Central memory CD4-positive, alpha-beta T cell (primary cell): ENCODE measurements at places on chromosomes 4 and X.

DNA sequence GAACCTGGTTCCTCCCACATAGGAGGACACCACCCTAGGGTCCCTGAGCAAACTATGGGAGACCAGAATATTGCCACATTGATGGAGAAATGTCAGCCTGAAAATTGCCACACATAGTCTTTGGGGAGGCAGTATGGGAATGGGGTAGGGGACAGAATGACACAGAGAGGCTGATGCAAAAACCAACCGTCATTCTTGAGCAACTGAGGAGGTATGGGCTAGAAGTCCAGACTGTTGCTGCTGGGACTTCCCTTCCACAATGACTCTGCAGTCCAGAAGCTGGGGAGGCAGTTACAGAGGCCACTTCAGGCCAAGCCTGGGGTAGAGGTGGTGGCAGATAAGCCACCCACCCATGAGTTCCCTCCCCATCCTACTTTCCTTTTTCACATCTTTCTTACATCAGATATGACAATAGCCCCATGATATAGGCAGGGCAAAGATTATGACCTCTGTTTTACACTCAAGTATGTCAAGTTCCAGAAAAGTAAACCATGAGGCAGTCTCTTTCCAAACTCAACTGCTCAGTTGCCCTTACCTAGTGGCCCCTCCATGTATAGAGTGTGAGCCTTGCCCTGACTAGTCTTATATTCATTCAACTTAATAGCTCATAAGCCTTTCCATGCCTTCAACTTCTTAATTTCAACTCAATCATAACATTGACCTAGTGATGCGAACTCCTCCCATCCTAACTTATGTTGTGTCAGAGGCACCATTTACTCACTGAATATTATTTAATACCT lies 41.7 kb downstream of the VSIG4 start:
- DNase-seq, result no peak

DNA sequence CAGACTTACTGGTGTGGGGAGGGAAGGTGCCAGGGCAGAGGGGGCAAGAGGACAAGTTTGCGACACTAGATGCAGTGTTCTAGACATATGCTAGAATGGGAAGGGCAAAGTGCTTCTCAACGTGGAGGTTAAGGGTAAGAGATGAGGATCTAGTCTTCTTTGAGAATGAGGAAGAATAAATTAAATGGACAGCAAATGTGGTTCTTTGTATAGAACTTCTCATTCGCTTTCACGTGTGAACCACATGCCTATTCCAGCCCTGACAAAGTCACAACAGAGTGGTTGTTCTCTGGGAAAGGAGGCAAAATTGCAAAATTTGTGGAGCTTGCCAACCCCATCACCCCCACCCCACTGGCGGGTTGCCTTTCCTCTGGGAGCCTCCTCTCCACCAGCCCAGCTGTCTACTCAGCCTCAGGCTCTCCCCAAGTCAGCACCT lies 1.5 kb upstream of the ANXA5 start:
- no peak for DNase-seq

DNA sequence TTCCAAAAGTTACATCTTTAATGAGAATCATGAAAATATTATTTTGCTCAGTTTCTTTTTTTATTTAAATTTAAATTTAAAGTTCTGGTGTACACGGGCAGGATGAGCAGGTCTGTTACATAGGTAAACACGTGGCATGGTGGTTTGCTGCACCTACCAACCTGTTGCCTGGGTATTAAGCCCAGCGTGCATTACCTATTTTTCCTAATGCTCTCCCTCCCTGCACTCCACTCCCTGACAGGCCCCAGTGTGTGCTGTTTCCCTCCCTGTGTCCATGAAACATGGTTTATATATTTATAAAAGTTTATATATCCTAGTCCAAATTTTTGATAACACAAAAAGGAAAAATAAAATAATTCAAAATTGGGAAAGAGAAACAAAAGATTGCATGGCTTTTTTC lies 4.0 kb downstream of the AFP start:
- no peak for DNase-seq

DNA sequence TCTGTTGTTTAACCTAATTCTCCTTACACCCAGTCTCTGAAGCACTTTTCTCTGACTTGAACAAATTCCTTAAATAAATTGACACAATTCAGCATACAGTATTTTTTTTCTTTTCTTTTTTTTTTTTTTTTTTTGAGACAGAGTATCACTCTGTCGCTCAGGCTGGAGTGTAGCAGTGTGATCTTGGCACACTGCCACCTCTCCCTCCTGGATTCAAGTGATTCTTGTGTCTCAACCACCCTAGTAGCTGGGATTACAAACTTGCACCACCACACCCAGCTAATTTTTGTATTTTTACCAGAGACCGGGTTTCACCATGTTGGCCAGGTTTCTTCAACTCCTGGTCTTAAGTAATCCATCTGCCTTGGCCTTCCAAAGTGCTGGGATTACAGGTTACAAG lies 1498.1 kb upstream of the PCDH10 start:
- DNase-seq, result no peak

GRCh38 chrX:13190051-13190450 lies 129.8 kb downstream of the ATXN3L start:
- no peak for DNase-seq

- no peak for DNase-seq
Measured at GRCh38 chr4:150368667-150369066, 213.3 kb upstream of the MAB21L2 start.

DNA sequence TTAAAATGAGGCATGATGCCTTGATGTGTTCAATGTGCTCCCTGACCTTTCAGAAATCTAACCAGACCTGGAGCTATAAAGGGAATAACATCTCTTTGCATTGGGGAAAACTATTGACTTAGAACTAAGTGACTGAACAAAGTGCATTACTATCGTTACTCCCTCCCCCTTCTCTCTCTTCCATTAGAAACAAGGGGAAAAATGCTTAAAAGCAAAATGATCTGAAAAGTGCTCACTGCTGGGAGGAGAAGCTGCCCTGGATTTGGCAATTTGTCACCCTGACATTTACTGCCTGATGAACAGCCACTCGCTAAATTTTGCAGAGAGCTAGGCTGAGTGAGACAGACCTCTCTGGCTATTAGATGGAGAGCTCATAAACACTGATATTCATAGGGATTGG lies 48.6 kb upstream of the PARM1 start:
- DNase-seq, result no peak

DNA sequence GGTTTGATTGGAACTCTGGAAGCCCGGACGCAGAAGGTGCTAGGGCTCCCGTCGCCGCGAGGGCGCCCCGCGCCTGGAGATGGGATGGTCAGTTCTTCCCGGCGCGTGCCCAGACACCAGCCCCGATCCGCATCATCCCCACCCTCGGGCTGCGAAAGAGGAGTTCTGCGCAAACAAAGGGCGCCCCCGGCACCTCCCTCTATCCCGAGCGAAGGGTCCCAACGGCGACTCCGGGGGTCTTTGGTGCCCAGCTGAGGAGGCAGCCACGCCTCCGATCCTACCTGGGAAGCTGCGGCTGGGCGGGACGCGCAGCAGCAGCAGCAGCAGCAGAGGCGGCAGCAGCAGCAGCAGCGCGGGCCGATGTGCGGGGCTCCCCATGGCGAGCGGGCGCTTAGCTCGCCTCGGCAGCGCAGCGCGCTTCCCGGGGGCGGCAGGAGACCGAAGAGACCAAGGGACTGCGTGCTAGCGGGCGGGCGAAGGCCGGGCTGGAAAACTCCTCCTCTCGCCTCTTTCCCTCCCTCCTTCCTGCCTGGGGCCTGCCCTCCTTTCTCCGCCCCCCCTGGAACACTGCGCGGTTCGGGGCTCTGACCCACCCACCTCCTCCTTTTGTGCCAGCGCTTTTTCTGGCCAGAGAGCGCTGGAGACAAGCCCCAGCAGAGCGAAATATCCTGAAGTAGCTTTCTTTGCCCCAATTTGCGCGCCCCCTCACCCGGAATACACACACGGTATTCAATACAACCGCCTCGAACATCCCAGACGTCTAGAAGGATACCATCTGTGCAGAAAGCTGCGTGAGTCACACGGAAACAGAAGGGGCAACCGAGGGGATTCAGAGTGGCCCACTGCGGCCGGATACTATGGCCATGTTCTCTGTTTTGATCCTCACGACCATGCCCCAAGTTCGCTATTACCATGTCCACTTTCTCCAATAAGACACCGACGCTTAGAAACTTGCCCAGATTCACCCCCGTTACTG lies at the start of gene SRPX:
Gene SRPX (minus strand): TSS at position 457 of the 976 bp plus-strand sequence. CDS start 79 bp downstream, at position 378.
- DNase-seq, result no peak

DNA sequence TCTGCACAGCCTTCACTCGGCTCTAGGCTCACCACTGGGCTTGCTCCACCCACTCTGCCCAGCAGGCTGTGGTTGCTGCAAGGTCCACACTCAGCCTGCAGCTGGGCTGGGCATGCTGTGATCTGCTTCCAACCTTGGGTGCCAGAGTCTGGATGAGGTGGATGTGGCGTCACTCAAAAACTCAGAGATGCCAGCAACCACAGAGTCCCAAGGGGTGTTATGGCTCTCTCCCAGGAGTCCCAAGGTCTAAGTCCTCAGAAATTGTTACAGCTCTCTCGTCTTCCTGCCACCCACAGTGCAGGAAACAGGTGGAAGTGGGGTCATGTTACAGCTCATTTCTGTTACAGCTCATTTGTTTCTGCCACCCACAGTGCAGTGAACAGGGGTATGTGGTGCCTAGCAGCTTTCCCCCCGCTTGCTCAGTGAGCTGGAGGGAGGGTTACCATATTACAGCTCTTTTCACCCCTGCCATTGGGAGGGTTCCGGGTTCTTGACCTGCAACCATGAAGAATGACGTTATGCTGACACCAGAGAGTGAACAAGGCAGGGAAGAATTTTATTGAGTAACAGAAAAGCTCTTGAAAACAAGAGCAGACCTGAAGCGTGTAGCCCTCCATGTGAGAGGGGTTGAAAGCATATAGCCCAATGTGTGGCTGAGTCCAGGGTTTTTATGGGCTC lies 893.9 kb downstream of the PCDH7 start:
- no peak for DNase-seq

DNA sequence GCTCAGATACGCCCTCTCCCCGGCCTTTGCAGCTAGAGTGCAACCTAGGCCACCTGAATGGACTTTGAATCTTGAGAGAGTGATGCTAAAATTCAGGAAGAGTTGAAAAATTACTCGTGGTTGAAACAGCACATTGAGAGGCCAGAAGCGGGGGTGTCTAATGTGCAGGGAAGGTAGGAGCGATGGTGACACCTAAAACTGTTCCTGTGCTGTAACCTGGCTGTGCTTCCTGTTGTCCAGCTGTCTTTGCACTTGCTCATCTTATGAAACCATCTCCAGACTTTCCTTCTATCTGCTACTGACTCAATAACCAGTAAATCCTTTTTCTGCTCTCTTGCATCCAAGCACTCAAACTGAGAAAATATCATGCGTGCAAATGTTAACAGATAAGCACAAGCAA lies 106.4 kb upstream of the RPS6KA3 start:
- no peak for DNase-seq

DNA sequence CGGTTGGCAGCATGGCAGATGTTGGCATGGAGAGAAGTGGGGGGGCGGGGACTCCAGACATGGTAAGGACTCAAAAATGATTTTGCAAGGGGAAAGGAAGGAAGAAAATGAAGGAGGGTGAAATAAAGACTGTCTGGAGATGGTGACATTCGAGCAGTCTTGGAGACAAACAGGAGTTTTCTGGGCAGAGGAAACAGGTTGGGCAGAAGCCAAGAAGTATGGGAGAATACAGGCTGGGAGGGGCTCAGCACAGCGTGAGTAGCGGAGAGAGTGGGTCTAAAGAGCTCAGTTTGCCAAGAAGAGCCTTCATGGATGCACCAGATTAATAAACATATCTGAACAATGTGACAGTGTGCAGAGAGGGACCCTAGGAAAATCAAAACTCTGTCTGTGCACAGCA lies 13.3 kb upstream of the CRMP1 start:
- DNase-seq, result no peak

DNA sequence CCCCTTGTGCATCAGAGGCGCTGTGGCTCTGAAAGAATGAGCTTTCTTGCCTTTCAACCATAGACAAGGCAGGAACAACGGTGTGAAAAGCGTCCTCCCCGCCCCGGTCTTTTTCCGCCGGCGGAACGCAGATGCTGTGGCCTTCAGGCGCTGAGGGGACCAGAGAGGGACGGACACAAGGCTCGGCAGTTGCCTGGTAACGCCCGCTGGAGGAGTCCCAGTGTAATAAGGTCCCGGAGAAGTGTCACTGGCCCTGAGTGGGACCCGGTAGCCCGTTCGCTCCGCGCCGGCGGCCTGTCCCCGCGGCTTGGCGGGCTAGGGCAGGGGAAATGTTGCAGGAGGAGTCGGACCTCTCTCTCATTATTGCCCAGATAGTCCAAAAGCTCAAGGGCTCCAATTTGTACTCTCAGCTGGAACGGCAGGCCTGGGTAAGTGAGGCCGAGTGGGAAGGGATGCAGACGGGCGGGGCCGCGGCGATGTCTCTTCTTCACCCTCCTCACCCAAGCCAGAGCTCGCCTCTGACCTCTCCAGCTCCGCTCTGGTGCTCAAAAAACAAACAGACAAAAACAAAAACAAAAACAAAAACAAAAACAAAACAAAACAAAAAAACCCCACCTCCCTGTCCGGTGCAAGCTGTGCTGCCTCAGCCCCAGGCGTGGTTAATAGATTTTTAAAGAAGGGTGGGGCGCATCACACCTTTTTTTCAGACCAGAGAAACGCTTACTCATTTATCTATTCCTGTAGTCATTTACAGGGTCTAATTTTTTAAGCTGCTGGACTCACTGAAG lies at the start of gene TBC1D19:
Gene TBC1D19 (plus strand): TSS at position 220 of the 788 bp plus-strand sequence. CDS start 110 bp downstream, at position 330.
- peak; percentile 84 for DNase-seq

DNA sequence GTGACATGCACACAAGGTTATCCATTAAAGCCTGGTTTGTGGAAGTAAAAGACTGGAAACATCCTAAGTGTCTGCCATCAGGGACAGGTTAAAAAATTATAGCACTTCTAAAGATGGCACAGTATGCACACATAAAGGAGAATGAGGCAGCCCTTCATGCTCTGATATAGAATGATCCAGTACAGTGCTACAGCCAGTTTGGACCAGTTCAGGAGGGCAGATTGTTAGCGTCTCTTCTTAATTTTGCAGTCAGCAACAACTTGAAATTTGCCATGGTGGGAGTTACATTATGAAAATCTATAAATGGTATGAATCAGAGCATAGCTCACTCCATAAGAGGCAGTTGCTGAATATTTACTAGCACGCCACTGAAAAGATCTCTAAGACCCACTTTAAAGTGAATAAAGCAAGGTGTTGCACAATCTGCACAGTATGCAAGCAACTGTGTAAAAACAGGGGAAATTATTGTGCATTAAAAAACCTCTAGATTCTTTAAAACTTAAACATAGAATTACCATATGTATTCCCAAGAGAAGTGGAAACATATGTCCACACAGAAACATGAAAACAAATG lies 20.3 kb upstream of the SOD3 start:
- DNase-seq, result no peak

DNA sequence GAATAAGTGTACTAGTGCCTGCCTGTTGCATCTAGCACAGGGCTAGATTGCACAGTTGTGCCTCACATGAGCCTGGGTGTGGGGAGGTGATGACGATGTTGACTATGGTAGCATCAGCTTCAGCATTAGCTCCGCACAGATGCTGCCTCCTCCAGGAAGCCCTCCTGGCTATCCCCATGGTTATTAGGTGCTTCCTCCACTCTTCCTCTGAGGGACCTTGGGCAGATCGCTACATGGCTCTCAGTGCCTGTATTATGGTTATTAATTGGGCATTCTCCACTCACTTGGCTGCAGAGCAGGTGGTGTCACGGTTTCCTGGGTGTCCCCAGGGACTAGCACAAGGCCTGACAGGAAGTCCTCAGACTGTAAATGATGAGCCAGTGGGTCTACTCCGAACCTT lies 325.6 kb downstream of the ARHGAP10 start:
- DNase-seq, result no peak

GRCh38 chrX:29487214-29487613 lies 728.1 kb upstream of the MAGEB2 start:
- no peak for DNase-seq

- no peak for DNase-seq
Measured at GRCh38 chr4:6277935-6278800, 8.5 kb downstream of the WFS1 start.
